ENCODE measurements at places on chromosomes 7 and 10. TPM values are rescaled to one million over a fixed set of nuclear protein-coding genes. Genes with fewer than 3 reads are reported as not detected.

GRCh38 chr10:58641708-58642107 is 129.0 kb downstream of the BICC1 start:
- no peak for DNase-seq

Gene NUDCD3
- 98.8 TPM for total RNA-seq

Gene CFAP69
- 0.81 TPM for total RNA-seq

Gene ARMH3
- 23.1 TPM for total RNA-seq

- DNase-seq: no peak
Measured at GRCh38 chr7:151853896-151854719, 22.8 kb downstream of the PRKAG2 start.

GRCh38 chr7:130419658-130420057 is 21.2 kb downstream of the CEP41 start:
- DNase-seq: peak; percentile 40

DNA sequence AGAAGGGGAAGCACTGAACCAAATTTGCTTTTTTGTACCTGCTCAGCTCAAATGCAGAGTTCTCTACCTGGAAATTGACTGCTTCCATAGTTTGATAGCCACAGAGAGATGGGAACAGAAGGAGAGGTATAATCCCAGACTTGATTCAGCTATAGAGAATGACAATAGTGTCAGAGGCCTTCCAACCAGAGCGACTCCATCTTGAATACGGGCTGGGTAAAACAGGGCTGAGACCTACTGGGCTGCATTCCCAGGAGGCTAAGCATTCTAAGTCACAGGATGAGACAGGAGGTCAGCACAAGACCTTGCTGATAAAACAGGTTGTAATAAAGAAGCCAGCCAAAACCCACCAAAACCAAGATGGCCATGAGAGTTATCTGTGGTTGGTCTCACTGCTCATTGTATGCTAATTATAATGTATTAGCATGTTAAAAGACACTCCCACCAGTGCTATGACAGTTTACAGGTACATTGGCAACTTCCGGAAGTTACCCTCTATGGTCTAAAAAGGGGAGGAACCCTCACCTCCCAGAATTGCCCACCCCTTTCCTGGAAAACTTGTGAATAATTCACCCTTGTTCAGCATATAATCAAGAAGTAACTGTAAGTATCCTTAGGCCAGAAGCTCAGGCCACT is 42.7 kb upstream of the ATRNL1 start:
- no peak for DNase-seq

Gene CHCHD2
- total RNA-seq: 610 TPM

DNA sequence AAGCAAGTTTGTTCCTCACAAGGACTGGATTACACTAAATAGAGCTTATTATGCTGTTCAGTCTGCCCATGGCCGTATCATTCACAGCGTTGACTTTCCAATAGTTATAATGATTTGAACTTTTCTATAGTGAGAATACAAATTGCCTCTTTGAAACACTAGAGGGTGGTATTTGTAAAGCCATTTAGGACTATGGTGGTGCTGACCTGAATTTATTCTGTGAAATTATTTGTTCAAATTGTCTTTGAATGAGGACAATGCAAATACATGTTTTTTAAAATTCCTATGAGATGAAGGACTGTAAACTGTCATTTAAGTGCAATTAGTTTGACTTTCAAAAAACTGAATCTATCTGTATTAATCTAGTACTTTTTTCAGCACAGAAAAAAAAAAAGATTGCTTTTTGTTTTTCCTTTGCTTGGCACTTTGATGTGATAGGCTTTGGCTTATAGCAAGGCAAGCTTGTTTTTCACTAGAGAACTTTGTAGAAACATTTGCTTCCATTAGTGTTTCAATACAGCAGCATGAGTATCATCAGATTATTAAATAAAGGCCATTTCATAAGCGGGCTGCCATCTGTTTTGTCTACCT is 122.7 kb upstream of the TMEM229A start:
- no peak for DNase-seq

Gene ZNF735
- not detected for total RNA-seq

DNA sequence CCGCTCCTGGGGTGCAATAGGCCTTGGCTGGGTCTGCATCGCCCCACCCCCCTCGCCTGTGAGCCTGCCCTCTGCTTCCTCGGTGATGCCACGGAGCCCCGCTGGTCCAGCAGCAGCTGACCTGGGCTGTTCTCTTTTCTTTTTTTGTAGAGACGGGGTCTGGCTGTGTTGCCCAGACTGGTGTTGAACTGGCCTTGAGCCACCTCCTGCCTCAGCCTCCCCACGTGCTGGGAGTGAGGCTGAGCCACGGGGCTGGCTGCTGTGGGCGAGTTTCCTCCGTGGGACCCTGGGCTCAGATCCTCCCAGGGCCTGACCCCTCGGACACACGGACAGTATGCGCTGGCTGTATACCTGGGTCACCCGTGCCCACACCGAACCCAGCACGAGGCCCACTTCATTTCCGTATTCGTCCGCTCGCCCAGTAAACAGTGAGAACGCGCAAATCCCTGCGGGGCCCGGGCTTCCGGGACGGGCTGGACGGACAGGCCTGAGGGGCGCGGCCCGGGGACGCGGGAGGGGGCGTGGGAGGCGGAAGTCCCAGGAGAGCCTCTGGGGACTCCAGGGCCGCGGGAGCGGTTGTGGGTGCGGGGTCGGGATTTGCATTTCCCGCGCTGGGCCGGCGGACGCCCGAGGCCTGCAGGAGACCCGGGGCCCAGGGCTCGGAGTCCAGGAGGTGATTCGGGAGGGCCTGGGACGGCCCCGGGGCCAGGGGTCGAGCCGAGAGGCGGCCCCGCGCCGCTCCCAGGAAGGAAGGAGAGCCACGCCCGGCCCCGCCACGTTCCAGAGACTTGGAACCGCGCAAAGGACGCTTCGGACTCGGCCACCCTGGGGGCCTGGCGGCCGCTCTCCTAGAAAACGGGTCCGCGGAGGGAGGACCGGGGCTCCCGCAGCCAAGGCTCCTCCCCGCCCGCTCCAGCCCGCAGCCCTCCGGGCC is 57.7 kb upstream of the DNAJB6 start:
- DNase-seq: no peak

Gene SFRP4
- total RNA-seq: not detected

DNA sequence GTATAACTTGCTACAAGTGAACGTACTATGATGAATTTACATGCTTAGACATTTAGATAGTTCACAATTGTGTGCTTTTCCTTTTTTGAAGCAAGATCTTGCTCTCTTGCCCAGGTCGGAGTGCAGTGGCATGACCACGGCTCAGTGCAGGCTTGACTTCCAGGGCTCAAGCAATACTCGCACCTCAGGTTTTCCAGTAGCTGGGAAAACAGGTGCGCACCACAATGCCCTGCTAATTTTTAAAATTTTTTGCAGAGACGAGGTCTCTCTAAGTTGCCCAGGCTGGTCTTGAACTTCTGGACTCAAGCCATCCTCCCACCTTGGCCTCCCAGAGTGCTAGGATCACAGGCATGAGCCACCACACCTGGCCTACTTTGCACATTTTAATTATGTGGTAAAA is 1.8 kb downstream of the GPR15LG start:
- no peak for DNase-seq

DNA sequence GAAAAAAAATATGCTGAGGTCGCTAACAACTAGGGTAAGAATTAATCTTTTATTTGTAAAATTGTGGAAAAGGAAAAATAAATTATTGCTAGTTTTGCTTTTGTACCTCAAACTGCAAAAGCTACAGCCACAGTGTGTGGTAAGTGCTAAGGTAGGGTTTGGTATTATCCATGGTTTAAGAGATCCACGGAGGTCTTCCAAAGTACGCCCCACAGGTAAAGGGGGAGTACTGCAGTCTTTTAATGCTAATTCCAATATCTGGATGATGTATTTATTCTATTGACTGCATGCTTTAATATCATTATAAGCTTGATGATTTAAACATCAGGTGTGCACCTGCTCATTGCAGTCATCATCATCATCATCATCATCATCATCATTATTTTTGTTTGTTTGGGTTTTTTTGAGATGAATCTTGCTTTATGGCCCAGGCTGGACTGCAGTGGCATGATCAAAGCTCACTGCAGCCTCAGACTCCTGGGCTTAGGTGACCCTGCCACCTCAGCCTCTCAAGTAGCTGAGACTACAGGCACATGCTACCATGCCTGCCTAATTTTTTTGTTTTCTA is 38.4 kb upstream of the BMS1 start:
- DNase-seq: no peak

Gene GHRHR
- not detected for total RNA-seq

- DNase-seq: no peak
Measured at GRCh38 chr7:155962191-155962967, 150.1 kb upstream of the SHH start.

- DNase-seq: no peak
Measured at GRCh38 chr7:139108266-139109187, 993 bp downstream of the ZC3HAV1 start.

DNA sequence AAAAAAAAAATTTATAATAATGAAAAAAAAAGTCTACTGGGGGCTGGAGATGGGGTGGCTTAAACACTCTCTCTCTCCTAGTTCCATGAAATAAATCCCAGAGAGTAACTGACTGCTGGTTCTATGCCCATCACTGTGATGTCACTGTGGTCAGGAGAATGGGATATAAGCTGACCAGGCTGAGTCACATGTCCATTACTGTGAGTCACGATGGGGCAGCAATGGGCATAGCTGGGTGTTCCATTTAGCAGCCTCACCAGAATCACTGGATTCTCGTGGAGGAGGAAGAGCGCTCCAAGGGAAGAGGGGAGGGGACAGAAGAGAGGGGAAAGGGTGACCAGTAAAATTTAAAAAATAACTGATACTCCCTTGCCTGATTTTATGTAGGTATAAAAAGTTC is 37.1 kb downstream of the MASTL start:
- no peak for DNase-seq

GRCh38 chr10:52956861-52957260 is 184.3 kb upstream of the MBL2 start:
- DNase-seq: no peak

Gene RBM20
- 0.09 TPM for total RNA-seq

DNA sequence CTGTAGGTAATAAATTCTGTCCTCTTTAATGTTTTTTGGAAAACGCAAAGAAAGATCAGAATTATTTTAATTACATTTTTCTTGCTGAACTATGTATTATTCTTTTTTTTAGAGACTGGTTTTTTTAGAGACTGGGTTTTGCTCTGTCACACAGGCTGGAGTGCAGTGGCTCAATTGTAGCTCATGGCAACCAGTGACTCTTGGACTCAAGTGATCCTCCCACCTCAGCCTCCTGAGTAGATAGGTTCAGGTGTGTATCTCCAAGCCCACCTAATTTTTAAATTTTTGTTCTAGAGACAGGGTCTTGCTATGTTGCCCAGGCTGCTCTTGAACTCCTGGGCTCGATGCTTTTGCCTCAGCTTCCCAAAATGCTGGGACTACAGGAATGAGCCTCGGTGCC is 5.3 kb upstream of the DENND10 start:
- DNase-seq: no peak

Gene NEUROD6
- total RNA-seq: not detected

DNA sequence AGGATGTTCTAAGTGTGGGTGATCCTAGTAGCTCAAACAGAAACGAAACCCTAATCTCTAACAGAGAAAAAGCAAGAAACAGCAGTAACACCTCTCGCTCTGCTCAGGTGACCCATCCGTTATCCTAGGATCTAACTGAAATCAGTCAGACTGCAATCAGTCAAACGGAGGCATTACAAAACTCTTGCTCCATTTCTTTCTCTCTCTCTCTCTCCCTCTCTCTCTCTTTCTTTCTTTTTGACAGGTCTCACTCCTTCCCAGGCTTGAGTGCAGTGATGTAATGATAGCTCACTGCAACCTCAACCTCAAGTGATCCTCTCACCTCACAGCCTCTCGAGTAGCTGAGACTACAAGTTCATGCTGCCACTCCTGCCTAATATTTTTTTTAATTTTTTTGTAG is 1283.5 kb upstream of the CELF2 start:
- no peak for DNase-seq

- no peak for DNase-seq
Measured at GRCh38 chr10:10831085-10831484, 186.6 kb upstream of the CELF2 start.

Gene MRPS24
- 140 TPM for total RNA-seq

GRCh38 chr10:131848741-131849590 is 51.8 kb upstream of the PPP2R2D start:
- no peak for DNase-seq

Gene IL2RA
- 1,178 TPM for total RNA-seq

DNA sequence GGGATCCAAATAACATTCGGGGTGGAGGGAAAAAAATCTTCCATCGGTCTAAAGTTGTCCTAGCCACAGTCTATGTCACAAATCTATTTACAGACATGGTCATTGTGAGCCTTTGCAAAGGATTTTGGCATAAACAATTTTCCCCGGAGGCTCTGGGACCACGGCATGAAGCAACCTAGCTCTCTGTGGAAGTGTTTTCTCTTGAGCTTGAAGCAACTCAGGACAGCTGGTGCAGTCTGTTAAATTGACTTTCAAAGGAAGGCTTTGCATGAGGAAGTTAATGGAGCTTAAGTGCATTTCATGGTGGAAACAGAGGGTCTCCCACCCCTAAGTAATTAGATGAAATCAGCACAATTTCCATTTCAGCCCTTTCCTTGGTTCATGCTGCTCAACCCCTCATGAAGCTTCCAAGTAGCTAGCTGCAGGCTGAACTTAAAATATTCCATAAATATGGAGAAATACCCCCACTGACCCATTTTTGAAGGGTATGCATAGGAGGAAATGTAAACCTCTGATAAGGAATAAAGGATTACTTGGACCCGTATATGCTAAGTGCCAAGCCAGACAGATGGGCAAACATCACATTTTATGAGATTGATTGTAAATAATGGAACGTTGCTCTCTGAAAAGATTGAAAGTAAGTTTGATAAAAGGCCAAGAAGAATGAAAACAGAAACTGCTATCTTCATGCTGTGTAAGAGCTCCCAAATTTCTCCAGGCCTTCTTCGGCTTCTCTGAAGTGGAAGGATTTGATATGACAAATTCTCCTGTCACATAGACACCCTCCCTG is 39.9 kb downstream of the CCDC3 start:
- no peak for DNase-seq

Gene ACSL5
- 53.3 TPM for total RNA-seq

Gene LRGUK
- 0.18 TPM for total RNA-seq

GRCh38 chr10:69685802-69686585 is 55.9 kb downstream of the FAM241B start:
- no peak for DNase-seq

- DNase-seq: no peak
Measured at GRCh38 chr7:46033592-46033991, 112.5 kb upstream of the IGFBP3 start.

DNA sequence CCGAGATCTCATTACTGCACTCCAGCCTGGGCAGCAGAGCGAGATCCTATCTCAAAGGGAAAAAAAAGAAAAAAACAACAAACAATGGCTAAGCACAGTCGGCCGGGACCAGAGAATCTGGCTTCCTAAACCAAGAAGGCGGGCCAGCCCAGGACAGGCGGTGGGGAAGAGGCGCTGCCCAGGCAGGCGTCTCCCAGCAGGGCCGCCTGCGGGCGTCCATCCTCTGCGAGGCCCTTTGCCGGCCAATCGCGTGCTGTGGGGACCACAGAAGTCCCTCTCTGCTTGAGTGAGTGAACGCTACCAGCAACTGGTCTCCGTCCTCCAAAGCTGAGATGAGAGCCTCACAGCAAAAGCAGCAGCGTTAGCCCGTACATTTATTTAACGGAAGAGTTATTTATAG is 14.7 kb upstream of the BMS1 start:
- no peak for DNase-seq

- no peak for DNase-seq
Measured at GRCh38 chr7:150666412-150666811, 19.1 kb upstream of the GIMAP2 start.

Gene PPIA
- total RNA-seq: 3,448 TPM

- no peak for DNase-seq
Measured at GRCh38 chr7:1852517-1853430, 182.7 kb downstream of the ELFN1 start.
